ENCODE measurements at places on chromosomes 5 and 9.
A peak's percentile ranks its signal among the peaks of the same experiment; 100 is the strongest.

- DNase-seq, result no peak
Observed at GRCh38 chr9:129480745-129481144, 140.2 kb downstream of the C9orf50 start.

DNA sequence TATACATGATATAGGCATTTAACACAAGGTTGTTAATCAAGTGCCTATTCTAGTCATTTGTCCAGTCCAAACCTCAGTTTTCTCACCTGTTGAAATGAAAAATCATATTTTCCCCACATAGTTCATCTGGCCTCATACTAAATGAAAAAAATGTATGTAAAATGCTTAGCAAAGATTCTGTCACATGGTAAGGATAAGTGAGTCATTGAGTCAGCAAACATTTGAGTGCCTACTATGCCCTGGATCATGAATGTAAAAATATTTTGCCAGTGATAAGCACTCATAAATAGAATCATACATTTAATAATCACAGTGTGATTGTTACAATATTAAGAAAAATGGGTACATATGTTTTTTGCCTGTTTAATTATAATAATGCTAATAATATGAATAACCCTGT, 181.2 kb upstream of the PAPPA start:
- no peak for DNase-seq

- DNase-seq, result no peak
Observed at GRCh38 chr9:114416290-114416689, 28.5 kb upstream of the AKNA start.

DNA sequence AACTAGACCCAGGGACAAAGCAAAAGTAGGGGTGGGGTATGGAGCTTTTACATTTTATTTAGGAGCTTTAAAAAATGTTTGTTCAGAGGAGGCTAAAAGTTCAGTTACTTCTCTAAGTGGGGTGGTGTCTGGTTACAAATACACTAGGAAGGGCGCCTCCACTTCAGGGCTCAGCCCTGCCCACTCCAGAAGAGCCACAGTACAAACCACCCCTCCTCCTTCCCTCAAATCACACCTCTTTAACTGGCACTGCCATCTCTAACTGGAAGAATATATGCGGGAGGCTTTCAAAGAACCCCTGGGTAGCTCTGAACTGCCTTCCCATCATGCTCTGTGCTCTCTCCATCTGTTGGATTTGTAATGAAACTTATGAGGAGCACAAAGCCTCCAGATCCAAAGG, 98.8 kb upstream of the NFIB start:
- DNase-seq, result no peak

GRCh38 chr5:141420855-141421488, at the start of gene PCDHGA11:
PCDHGA11 (plus strand) TSS chr5:141421051; CDS start chr5:141421228, 177 bp downstream.
- no peak for DNase-seq

DNA sequence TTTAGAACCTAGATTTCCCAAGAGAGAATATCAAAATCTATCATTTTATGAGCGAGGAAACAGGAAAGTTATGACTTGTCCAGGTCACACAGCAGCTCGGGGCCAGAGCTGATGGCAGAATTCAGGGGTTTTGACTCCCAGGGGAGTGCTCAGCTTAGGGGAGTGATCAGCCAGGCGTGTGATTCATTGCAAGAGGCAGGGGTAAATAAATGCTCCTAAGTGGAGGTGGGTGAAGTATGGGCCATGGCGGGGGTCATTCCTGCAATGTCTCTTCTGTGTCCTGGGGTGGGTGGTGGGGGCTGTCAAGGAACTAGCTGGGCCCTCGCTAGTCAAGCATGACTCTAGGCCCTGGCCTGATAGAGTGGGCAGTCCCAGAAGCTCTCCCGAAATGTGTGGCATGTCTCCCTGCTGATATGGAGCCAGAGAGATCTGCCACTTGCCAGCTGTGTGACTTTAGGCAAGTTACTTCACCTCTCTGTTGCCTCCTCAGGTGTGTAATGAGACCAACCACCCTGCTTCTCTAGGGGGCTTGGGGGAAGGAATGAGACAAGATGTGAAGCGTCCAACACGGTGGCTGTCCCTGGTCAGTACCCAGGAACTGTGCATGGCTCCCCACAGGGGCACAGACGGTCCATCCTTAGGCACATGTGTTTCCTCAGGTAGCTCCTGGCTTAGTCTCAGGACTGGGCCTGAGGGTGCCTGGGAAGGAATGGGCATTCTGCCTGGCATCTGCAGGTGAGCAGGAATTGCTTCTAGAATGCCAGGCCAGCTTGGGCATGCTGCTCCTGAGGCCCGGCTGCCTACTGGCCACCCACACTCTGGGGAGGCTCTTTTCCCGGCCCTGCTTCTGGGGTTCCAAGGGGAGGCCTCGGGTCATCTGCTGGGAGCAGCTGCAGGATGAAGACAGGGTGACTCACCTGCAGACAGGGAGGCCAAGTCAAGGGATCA, 36.5 kb upstream of the SH3PXD2B start:
- DNase-seq, result peak; percentile 17

DNA sequence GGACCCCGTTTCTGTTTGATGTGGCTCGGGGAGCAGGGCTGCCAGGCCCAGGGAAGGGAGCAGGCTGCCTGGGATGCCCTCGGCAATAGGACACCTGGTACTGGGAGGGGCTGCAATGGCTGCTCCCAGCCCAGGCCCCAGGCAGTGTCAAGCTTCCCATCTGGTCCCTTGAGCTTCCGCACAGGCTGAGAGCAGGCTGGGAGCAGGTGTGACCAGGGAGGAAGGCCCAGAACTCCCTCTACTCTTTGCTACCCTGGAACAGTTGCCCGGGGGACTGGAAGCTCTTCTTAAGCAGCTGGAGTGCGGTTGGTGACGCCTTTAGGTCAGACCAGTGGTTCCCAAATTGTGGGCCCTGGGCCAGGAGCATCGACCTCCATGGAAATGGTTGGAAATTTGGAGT, 186.9 kb downstream of the GADD45G start:
- no peak for DNase-seq

- DNase-seq, result no peak
Observed at GRCh38 chr5:82111191-82111590, 139.4 kb downstream of the ATG10 start.

- no peak for DNase-seq
Observed at GRCh38 chr9:123637606-123637944, 281.6 kb downstream of the CRB2 start.

DNA sequence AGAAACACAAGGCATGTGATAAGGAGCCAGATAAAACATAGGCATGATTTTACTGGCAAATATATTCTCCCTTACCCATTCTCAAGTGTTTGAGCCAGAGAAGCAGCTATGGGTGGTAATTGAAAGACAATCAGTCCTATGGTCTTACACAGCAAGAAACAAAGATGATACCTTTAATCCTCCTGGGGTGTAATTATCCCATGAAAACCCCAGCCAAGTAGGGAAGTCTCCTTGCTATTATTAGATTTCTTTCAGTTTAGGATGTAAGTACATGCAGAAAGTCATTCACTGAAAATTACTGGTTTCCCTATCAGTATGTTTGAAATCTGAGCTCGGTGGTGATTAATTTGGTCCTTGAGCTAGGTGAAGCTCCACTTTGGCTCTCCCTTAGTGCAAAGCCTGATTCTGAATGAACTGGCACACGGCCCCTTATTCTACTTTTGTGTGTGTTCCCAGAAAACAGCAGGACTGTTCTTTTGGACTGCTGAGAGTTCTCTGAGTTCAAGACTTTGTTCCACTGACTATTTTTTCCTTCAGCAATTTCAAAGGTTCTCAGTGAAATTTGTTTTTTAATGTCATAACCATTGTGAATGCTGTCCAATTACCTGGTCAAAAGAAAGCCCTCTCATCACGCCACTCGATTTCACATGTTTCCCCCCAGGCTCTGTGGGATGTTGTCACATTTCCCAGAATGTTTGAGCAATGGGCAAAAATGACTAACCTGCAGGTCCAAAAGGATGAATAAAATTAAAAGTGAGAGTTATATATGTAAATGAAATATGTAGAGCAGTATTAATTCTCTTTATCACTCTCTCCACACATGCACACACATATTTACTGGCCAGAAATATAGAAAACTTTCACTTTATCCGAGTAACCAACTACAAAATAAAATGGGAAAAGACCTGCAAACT, 343.0 kb downstream of the RAB3C start:
- DNase-seq, result no peak

DNA sequence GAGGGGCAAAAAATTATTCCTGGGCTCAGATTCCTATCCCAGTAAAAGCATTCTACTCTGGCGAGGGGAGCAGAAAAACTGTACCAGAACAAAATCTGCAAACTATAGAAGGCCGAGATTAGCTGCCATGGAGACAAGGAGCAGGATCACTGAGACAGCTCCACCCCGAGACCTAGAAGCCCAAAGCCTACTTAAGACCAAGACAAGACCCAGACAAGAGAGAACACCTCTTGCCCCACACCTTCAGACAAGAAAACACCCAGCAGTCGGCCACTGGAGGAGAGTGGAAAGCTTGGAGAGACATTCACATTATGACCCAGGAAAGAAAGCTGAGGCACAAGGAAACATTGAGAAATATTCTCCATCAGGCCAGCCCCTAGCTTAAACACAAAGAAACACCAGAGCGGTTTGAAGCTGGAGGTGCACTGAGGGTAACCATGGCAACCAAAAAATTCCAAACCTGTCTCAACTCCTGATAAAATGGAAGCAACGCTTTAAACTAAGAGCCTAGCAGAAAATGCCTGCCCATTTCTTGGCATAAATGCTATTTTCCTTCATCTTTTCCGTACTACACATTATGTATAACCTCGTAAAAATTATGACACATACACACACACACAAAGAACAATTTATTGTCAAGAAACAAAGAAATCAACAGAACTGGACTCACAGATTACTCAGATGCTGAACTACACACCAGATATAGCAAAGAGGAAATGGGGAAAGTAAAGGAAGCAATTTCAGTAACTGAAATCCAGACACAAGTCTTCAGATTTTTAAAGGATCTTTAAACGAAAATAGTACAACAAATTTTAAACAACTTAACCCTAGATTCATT, 53.8 kb upstream of the FTMT start:
- no peak for DNase-seq

GRCh38 chr9:88529496-88529895, 5.5 kb upstream of the NXNL2 start:
- DNase-seq, result no peak

GRCh38 chr9:131776473-131776872, 36.6 kb upstream of the RAPGEF1 start:
- peak; percentile 71 for DNase-seq

GRCh38 chr5:113062869-113063508, 86.4 kb downstream of the DCP2 start:
- no peak for DNase-seq

- no peak for DNase-seq
Observed at GRCh38 chr5:11251247-11251646, 490.2 kb upstream of the DAP start.

DNA sequence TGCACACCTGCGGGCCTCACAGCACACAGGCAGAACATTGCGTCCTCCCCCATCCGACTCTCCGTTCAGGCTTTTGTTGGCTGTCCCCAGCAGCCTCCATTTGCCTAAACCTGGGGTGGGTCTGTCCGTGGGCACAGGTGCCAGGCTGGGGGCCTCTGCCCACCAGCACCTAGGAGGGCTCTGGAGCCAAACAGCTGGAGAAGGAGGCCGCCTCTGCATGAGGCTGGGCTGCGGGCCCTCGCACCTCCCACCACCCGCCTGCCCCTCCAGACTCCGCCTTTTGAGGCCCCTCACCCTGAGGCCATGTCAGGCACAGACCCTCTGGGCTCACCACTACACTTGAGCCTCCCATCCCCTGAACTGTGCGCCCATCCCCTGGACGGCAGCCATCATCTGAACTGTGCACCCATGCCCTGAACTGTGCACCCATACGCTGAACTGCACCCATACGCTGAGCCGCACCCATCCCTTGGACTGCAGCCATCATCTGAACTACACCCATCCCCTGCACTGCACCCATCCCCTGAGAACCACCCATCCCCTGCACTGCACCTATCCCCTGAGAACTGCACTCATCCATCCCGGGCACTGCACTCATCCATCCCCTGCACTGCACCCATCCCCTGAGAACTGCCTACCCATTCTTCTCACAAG, 98.0 kb upstream of the OTULINL start:
- no peak for DNase-seq

- DNase-seq, result no peak
Observed at GRCh38 chr9:86925686-86926085, 21.6 kb downstream of the GAS1 start.

GRCh38 chr5:88659529-88660263, 223.3 kb downstream of the MEF2C start:
- DNase-seq, result no peak

DNA sequence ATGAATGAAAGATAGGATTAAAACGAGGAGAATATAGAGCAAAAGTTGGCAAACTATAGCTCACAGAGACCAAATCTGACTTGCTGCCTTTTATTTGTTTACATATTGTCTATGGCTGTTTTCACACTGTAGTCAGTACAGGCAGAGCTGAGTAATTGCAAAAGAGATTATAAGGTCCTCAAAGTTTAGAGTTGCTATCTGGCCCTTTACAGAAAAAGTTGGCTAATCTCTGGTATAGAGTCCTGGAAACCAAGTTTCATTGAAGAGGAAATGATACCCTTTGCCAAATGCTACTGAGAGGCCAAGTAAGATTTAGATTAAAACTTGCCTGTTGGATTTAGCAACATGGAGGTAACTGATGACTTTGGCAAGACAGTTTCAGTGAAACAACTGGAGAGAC, 36.0 kb downstream of the LYRM7 start:
- no peak for DNase-seq
